ENCODE measurements at places on chromosomes 6 and 20. TPM values are rescaled to one million over a fixed set of nuclear protein-coding genes. Genes with fewer than 3 reads are reported as not detected.

The ZBTB46 gene
- total RNA-seq = 0.88 TPM

The GPSM3 gene
- 0.40 TPM for total RNA-seq

The LIN28B gene
- total RNA-seq = 1.6 TPM

The POU5F1 gene
- total RNA-seq = 11.6 TPM

All from A549 treated with ZK216348 at 1 μM for 4 hours (cell line).